ENCODE measurements at places on chromosomes 12 and 14.

GRCh38 chr14:22433069-22433468, 156.0 kb downstream of the DAD1 start:
- no peak for DNase-seq

- no peak for DNase-seq
Observed at GRCh38 chr12:128971802-128972201, 118.5 kb downstream of the GLT1D1 start.

- DNase-seq = no peak
Observed at GRCh38 chr12:65694130-65694529, 130.2 kb upstream of the HMGA2 start.

DNA sequence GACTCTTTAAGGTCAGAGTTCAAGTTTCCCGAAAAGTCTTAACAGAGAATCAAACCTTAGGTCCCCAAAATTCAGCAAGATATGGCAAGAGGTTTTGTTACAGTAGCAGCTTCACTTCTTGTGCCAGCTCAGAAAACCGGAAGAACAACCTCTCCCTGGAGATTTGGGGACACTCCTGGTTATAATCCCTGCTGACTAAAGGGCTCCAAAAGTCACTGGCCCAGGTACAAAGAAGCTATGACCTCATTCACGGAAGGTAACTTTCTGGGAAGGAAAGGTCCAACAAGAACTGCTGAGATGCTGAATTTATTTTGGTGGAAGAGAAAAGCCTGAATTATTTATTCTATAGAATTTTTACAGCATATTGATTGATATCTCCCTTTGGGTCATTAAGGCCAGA, 55.6 kb upstream of the DIO2 start:
- DNase-seq = no peak

DNA sequence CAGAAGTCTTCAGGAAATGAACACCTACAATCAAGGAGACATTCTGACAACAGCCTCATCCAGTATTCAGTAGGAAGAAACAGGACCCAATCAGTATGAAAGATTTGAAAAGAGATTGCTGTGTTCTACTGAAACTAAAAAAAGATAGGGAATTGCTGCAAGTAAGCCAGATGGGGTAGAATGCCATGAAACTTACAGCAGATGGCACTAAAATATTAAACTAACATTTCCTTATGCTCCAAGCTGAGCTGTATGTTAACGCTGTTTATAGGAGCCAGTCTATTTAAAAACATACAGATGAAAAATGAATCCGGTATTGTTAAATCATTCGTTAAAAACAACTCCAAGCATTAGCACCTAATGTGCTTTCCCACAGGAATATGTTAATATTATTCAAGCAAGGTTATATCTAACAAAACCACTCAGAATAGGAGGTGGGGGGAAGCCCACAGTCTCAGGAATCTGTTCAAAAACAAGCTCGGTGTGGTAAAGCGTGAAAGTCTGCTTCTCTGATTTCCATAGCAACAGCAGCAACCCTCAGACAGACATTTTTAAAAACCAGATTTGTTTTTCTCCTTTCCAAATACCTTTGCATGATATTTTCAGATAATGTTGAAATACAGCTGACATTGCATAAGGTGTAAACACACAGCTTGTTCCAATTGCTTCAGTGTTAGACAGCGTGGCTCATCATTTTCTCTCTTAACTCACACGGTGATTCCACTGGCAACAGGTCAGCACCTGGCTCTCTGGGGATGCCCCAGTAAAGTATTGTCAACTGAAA, 131.4 kb upstream of the CCDC175 start:
- no peak for DNase-seq

DNA sequence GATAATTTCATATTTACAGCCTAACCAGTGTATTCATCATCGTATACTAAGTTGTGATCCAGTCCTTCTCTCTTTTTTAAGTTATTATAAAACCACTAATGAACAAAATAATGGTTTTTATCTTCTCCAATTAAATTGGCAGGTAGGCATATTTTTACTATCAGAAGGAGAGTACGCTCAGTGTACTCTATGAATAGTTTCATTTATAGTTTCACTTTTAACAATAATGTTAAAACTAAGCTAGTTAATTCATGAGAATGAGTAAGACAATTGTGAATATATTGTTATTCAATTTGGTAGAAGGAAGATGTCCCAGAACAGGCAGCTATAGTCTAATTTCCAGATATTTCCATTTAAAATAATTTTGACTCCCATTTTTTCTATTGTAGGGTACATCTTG, 277.1 kb downstream of the RASSF9 start:
- DNase-seq = no peak

- peak; percentile 8 for DNase-seq
Observed at GRCh38 chr12:92467886-92468285, 234.9 kb upstream of the PLEKHG7 start.

- no peak for DNase-seq
Observed at GRCh38 chr12:110760204-110760609, 17.5 kb upstream of the PPP1CC start.

DNA sequence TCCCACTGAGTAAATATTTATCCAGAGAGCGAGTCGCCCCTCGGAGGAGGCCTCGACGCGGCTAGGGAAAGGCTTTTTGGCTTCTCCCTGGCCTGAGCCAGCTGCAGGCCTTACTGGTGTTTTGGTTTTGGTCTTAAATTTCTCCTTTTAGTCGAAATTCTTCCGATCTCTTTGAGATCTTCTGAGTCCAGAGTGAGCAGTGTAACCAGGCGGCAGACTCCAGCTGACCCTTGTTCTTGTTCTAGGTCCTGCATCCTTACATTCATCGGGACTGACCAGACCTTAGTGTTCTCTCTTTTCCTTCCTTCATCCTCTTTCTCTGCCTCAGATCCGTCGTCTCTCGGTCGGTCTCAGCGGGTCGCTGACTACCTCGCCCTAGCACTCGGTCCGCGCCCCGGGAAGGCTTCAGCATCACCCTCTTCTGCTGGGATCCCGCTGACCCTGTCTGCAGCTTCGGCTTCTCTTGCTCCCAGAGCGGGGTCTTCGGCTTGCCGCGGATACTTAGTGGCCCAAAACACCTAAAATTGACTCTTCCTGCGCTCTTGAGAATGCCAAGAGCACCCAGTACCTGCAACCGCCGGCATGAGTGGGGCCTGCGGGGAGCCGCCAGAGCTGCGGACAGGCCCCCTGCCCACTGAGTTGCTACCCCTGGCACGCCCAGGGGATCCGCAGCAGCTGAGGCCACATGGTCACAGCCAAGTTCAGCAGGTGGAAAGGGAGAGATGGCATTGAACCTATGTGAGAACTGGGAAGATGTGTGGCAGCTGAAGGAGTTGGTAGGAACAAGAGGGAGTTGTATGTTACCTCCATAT, 2.4 kb upstream of the PAX9 start:
- DNase-seq = no peak

- peak; percentile 58 for DNase-seq
Observed at GRCh38 chr14:36996133-36996856, 176.1 kb downstream of the SLC25A21 start.

GRCh38 chr14:97380539-97380941, 583.4 kb downstream of the VRK1 start:
- peak; percentile 71 for DNase-seq

- DNase-seq = no peak
Observed at GRCh38 chr14:99862136-99862535, 68.9 kb downstream of the EML1 start.

- DNase-seq = peak; percentile 28
Observed at GRCh38 chr12:51631591-51631990, 40.6 kb downstream of the SCN8A start.

DNA sequence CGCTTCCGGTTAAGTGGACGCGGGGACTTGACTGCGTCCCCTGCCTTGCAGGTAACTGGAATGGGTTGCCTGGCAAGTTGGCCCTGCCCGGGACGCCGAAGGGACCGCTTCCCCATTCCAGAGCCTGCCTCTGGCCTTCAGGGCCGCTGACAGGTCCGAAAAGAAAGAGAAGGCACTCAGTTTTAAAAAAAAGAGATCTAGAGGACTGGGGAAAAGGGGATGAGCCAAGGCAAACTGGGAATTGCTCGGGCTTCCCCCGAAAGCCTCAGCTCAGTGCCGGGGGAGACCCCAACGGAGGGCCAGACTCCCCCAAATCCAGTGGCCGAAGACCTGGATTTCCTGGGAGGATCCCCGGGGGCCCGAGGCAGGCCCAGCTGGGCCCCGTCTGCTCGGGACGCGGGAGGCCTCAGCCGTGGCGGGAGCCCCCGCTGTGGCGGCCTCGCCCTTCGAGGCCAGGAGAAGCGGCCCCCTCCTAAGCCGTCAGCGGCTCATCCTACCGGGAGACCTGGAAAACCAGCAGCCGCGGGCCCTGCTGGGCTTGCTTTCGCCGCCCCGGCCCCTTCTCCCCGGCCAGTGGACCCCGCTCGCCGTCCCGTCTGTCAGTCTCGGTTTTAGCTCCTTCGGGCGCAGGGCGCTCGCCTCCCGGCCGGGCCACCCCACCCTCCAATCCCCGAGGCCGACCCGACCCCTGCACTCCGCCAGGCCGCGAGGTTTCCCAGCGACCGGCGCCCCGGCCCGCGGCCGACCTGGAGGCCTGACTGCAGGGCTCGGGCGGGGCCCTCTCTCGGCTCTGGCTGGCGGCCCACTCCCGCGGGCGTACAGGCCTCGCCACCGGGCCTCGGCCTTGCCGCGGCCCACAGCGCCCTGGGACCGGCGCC, 12.5 kb downstream of the OTX2 start:
- no peak for DNase-seq

- DNase-seq = no peak
Observed at GRCh38 chr12:104538891-104539462, 82.2 kb downstream of the CHST11 start.

DNA sequence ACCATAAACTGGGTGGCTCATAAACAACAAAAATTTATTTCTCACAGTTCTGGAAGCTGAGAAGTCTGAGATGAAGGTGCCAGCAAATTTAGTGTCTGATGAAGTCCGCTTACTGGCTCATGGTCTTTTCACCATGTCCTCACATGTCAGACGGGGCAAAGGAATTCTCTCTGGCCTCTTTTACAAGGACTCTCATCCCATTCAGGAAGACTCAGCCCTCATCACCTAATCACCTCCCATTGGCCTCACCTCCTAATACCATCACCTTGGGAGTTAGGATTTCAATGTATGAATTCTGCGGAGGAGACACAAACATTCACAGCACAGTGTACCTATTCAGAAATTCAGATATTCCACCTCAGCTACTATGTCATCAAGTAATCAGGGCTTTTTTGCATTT, 357.6 kb downstream of the PAWR start:
- DNase-seq = no peak
